ENCODE measurements at places on chromosomes 12 and 14. TPM values are rescaled to one million over a fixed set of nuclear protein-coding genes. Genes with fewer than 3 reads are reported as not detected.

- no peak for DNase-seq
Observed at GRCh38 chr12:116662612-116663144, 75.2 kb downstream of the SPRING1 start.

- no peak for DNase-seq
Observed at GRCh38 chr12:98686603-98687002, 41.5 kb downstream of the APAF1 start.

Gene CRADD
- 12.1 TPM for polyA plus RNA-seq

DNA sequence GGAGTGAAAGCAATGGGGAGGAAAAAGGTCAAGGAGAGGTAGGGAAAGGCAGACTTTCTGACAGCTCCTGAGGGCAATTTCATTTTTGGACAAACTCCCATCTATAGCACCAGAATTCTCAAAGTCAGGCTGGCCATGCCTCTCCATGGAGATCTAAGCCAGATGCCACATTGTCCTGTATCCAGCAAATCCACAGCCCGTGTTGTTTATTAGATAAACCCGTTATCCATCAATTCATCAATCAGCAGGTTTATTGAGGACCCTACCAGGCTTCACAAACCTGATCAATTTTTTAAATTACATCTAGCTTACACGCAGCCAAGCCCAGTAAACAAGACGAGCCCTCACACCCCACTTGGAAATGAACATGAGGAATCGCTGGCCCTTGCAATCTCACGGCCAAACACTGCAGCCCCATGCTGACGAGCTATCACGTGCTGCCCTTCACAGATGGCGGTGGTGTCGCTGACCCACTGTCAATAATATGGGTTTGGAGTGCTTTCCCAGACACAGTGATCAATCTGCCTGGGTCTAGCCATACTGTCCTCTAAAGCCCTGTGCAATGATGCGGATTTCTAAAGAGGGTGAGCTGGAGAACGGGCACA lies 332.9 kb downstream of the DPF3 start:
- DNase-seq, result no peak

Gene MYH6
- polyA plus RNA-seq, result 0.24 TPM

DNA sequence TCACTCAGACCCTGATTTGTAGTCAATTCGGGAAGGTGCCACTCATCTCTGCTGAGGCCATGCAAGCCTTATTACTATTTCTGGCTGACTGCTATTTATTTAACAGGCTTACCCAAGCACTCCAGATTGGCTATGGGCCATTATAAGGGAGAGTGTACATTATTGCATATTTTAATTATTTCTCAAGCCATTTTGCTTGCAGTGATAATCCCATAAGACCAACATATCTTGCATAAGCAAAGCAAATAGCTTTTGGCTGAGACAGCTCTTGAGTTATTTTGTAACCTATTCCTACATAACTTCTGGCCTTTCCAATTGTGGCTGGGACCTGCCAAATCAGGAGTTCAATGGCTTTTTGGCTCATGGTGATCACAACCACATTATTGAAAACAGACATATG lies 509.6 kb upstream of the USP15 start:
- no peak for DNase-seq

DNA sequence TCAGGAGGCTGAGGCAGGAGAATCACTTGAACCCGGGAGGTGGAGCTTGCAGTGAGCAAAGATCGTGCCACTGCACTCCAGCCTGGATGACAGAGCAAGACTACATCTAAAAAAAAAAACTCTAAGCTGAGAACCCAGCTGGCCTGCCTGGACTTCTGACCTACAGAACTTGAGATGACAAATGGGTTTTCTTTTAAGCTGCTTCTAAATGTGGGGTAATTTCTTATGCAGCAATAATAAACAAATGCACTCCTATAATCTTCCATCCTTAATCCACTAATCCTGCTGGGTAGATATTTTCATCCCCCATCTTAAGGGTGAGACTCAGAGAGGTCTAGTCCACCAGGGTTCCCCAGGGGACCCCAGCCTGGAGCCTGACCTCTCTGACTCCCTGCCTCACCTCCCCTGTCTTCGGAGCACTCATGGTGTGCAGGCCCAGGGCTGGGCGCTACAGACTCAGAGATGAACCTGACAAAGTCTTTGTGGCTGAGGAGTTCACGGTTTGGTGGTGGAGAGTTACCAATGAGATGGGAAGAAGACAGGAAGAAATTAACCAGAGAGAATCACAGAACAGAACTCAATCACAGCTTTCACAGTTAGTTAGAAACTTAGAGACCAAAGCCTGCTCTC lies 39.7 kb upstream of the BDKRB2 start:
- no peak for DNase-seq

DNA sequence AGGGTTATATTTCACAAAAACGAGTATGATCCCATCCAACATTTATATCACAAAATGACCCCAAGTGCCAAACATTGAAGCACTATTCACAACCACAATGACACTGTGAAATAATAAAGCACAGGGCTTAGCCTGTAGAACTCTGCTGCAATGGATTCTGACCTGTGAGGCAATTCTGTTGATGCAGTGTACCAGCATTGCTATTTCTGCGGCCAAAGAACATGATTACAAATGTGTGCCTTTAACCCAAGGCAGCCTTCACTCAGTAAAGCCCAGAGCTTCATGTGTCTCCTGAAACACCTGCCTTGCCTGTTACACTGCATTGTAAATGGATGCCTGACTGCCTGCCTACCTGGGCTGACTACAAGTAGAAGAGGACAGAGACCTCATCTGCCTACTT lies 158.0 kb downstream of the PPM1H start:
- DNase-seq, result no peak

Gene KRT5
- polyA plus RNA-seq, result 0.16 TPM

Gene LACRT
- polyA plus RNA-seq, result not detected

DNA sequence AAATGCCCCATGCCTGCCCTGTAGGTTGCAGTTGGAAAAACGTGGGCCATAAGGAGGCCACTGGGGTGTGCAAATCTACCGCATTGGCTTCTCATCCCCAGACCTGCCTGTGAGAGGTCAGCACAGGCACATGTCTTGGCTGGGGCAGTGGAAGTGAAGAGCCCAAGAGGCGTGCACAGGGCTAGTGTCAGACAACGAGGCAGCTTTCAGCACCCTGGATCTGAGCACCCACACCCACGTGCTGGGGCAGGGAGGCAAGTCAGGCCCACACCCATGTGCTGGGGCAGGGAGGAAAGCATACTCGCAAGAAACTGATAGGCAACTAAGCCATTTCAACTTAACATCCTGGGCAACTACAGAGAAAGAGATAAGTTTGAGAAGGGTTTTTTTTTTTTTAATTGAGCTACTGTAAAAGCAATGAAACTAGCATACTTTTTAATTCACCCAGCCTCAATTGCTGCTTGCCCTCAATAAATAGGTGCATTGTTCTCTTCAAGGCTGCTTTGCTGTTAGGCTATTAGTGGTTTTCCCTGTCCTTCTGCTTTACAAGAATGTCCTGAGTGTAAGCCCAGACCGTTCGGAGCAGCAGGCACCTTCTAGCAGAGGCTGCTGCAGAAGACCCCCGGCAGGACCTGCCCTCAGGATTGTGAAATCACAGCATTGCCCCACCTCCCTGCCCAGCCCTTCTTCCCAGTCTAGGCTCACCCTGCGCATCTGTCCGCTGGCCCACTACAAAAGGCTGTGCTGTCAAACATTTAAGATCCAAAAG lies 355.3 kb upstream of the FKBP4 start:
- no peak for DNase-seq

Gene FAM222A
- polyA plus RNA-seq, result 9.3 TPM

DNA sequence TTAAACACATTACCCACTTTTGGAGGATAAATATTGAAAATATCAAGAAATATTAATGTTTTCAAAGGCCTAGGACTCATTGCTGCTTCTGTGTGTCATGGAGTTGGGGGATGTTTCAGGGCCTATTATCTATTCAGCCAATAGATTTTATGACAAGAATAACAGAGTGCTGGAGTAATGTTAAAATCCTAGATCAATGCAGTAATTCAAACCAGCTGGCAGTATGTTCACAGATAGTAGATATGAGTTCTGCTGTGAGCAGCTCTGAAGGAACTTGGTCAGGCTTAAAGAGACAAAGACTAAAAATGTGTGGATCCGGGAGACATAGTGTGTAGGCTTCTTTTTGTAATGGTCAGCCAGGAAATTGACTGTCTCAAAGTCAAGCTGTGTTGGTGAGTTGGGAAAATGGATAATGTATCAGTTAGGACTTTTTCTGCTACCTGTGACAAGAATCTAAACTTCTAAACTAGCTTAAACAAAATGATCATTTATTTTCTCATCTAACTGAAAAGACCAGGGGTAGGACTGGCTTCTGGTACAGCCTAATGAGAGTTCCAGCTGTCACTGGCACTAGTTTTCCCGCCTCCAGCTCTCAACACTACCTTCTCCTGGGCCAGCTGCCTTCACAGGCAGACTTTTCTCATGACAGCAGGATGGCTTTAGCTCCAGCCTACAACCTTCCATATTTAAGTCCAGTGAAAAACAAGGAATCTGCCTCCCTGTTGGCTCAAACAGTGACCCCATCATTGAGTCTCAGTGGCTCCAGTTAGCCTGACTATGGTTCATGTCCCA lies 16.3 kb upstream of the POLR3B start:
- DNase-seq, result no peak

Gene IGFBP6
- 13.2 TPM for polyA plus RNA-seq

Gene CLEC2B
- 2.7 TPM for polyA plus RNA-seq

Gene GRIN2B
- polyA plus RNA-seq, result 1.3 TPM

DNA sequence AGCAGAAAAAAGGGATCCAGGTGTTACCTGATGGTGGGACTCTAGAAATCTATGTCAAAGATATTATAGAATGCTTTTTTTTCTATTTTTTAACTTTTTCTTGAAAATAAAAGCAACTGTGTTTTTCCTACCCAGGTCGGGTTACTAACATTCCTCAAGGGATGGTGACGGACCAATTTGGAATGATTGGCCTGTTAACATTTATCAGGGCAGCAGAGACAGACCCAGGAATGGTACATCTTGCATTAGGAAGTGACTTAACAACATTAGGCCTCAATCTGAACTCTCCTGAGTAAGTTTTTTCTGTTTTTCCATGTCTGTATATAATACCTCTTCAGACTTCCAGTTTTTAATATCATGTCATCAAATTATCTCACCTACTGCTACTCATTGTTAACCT lies 27.6 kb upstream of the KCNMB4 start:
- DNase-seq, result no peak

- DNase-seq, result no peak
Observed at GRCh38 chr14:102667703-102668102, 75.3 kb downstream of the RCOR1 start.

Gene POTEM
- polyA plus RNA-seq, result not detected

DNA sequence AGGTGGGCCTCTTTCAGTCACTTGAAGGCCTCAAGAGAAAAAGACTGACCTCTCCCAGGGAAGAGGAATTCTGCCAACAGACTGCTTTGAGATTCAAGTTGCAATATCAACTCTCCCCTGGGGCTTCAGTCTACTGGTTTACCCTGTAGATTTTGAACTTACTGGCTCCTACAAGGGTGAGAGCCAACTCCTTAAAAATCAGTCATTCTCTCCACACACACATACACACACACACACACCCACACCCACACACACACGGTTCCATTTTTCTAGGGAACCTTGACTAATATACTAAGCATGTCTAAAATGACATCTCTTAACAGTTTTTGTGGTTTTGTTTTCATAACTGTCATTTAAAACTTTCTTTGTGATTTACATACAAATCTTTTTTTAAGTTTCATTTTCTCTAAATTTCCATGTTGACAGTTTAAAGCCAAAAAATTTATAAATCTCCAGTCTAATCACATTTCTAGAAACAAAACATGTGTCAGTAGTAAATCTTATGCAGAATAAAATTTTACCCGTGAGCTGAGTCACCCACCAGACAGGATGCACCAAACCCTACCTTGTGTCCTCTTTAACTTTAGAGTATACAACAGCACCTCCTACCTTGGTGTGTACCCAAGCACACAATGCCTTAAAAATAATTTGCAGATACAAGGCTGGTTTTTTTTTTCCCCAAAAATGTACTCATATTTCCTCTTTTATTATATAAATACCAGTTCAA lies 394.6 kb downstream of the AEBP2 start:
- no peak for DNase-seq

Gene CD69
- 1.8 TPM for polyA plus RNA-seq

Gene GPX2
- 0.21 TPM for polyA plus RNA-seq

Gene C14orf39
- polyA plus RNA-seq, result 0.44 TPM

DNA sequence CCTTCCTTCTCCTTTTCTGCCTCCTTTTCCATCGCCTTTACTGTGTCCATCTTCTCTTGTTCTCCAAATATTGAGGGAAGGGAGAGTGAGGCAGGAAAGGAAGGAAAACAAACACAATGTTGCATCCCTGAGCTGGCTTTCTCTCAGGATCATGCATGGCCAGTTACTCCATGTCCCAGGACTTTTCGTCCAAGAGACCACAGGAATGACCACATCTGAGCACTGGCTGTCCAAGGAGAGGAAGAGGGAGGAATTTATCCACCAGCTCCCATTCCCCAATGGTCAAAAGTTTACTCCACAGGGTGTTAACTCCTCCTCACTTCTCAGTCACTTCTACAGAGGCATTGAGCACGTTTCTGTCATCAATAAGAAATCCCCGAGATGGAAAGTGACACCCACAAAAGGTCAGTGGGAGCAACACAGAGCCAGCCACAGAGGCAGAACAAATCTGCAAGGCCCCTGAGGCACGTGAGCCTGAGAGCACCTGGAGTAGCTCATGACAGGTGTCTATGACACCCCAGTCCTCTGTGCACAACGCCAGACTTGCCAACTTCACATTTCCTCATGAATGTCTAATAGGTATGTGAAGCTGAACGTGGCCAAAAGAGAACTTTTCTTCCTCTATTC lies 177.3 kb upstream of the NUDT4 start:
- no peak for DNase-seq

DNA sequence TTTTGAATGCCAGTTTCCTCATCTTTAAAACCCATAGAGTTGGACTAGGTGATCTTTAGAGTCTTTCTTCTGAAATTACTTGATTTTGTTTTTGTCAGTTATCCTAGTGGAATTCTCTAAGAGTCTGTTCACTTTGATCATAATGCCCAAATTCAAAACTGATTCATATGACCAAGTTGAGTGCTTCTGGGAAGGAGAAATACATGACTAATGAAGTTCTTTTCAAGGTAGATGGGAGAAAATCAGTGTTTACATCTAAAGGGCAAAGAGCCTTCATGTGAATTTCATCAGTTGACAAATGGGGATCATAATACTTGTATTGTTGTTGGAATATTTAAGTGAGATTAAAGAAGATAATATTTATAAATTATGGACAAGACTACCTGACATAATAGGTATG lies 53.2 kb downstream of the ERC1 start:
- DNase-seq, result no peak

GRCh38 chr14:90777830-90778485 lies 38.3 kb downstream of the TTC7B start:
- no peak for DNase-seq

Gene SLC7A7
- 141 TPM for polyA plus RNA-seq

All from left renal cortex interstitium (tissue), 4 donors.